ENCODE measurements at places on chromosomes 5 and 9.

DNA sequence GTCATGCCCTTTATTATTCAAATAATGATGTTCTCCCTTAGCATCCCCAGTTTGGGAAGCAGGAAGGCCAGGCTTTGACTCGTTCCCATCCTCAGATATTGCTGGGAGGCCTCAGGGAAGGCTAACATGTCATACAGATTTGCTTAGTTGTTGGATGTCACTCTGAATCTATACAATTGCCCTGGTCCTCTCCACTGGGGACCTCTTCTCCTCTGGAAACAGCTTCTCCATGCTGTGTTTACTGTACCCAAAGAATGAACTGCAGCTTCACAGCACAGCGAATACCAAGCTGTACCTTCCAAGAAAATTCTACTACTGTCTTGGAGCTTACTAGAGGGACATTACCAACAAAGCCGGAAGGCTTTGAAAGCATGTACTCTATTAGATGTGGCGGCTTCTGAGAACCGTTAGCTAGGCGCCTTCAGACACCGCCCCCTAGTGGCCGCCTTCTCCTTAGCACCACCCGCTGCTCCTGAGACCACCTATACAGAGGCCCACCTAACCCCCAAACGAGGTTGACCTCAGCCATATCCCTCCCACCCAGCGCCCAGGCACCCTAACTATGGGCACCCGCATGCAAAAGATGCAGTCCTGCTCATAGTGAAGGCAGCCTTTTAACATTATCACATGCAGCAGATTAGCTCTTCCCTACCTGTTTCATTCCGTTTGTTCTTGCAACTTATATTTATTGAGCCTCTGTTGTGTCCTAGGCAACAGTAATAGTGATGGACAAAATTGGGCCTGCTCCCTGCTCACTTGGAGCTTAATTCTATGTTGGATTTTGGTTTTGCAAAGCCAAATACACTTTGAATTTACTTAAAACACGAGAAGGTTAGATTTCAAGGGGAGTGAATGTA lies 34.9 kb upstream of the FOXI1 start:
- DNase-seq: peak; percentile 10

DNA sequence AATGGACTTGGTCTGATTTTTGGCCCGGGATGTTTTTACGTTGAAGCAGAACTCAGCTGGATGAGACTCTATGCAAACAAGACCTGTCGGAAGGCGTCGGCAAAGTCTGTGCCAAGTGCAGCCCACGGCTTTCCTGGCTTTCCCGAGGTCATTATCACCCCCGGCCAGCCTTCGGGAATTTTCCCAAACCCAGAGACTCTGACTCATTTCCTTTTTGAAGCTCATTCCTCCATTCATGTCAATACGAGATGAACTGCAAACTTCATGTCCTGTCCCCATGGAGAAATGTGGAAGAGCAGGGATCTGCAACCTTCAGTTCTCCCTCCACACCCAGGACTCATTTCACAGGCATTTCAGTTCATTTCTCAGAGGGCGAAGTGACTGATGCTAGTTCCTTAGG lies 95.3 kb downstream of the IRX2 start:
- no peak for DNase-seq

DNA sequence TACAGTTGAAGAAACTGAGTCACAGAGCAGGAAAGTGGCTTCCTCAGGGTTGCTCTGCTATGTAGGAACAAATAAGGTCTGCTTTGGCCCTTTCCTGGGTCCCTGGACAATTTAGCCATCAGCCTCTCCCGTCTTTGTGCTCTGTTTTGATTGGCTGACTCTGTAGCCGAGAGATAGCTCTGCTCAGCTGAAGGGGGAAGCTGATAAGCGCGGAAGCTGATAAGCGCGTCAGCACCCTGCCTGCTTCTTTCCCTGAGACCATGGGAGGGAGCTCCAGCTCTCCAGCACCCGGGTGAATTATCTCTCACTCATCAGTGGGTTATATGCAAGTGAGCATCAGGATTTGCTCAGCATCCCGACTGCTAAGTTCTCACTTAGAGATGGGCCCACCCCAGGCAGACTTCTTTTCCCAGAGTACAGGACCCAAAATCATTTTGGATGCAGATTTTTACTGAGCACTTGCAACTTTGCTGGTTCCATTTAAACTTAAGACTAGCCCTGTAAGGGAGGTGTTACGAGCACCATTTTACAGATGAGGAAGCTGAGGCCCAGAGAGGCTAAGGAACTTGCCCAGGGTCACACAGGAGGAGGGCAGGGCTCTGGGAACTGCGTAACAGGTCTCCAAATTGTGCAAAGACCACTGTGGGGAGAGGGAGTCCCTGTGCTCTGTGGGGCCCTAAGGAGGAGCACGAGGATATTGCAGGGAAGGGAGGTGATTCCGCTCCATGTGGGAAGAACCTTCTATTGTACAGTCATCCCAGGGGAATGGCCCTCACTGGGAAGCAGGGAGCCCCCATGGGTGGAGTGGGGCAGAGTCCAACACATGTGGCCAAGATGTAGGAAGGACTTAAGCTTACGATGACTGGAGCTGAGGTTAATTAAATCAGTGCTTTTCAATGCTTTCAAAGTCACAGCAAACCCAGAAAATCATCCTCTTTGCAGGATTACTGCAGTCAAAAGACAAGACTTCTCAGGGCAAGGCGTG lies 83.7 kb upstream of the ORM1 start:
- DNase-seq: no peak

DNA sequence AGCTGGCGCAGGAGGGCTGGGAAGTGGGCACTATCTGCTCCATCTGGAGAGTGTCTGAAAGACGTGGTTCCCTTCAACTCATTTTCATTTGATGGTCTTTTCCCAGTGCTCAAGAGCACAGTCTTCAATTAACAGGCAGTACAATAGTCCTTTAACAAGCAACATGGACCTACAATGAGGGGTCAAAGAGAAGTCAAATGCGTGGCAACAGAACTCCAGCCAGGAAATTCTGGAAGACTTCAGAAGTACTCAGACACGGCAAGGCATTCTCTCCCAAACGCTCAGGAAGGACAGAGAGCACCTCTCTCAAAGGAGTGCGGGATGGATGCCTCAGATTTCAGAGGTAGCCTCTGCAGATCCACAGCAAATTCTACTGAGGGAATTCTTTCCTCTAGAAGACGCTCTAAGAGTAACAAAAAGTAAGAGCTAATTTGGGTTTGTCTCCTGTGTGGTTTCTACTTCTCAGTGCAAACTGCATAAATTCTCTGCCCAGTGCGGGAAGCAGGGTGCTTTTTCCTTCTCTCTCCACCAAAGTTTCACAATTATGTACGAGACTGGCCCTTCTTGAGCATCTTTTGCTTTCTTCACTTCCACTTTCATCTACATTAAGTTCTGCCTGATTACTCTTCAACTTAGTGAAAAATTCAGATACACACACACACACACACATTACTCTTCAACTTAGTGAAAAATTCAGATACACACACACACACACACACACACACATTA lies 56.4 kb downstream of the LHFPL2 start:
- DNase-seq: no peak

- DNase-seq: peak; percentile 41
Observed at GRCh38 chr5:178069909-178070308, 43.4 kb upstream of the N4BP3 start.

DNA sequence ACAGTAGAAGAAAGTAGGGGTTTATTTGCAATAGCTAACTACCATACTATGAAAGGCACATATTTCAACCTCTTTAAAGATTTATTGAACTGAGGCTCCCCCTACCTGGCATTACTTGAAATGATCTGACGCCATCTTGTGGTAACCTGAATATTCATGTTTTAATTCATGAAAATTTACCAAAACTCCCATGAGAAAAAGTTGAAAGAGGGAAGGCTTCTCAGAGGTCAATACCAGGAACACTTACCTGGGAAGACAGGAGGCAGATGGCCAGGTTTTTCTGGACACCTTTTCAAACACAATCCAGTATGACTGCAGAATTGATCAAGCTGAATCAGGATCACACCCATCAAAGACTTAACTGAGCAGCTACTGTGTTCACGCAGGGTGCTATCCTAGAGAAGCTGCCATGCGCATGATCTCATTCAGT lies 9.4 kb downstream of the PRELID2 start:
- peak; percentile 3 for DNase-seq

DNA sequence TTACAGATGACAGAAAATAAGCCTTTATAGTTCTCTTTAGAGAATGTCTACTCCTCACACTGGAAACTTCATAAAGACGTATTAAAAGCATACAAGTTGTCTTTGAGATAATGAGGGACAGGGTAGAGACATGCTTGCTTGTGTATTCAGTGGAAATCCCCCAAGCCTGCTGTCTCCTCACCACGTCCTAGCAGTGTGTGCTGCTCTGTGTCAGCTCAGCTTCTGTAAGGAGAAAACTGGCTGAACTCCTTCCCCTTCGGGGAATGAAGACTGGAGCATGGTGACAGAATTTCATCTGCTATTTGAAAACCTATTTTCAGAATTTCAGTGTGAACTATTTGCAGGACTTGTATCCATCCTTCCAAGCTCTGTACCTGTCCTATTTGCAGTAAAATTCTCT lies 9.4 kb downstream of the OR2V2 start:
- DNase-seq: no peak

DNA sequence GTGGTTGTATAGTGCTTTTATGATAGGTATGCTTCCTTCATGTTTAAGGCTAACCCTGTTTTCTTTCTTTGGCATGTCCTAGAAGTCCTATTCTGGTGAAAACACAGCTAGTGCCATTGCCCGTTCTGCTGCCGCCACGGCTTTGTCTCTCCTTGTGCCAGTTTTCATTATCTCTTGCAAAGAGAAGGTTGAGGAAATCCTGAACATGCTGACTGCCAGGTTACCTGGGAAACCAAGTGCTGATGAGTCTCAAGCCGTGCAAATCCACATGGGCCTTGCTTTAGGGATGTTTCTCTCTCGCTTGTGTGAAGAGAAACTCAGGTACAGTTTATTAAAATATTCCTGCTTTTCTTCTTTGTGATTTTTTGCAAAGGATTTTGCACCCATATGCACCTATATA lies 102.2 kb downstream of the HACD4 start:
- DNase-seq: no peak

DNA sequence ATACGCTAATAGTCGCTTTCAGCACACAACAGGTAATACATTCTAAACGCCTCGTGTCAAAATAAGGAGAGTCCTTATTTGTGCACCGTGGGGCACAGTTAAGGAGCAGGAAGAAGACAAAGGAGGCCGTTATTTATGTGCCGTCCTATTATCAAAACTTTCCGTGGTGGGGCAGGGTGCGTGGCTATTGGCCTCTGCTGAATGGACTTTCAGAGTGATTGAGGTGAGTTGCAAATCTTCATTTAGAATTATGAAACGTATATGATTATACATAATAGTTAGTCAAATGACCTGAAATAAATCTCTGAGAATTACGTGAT lies 833 bp downstream of the C5orf24 start:
- peak; percentile 28 for DNase-seq

GRCh38 chr9:127030814-127031740 lies 91.4 kb downstream of the ANGPTL2 start:
- no peak for DNase-seq

GRCh38 chr9:137494104-137494544 lies 35.0 kb upstream of the NSMF start:
- no peak for DNase-seq

DNA sequence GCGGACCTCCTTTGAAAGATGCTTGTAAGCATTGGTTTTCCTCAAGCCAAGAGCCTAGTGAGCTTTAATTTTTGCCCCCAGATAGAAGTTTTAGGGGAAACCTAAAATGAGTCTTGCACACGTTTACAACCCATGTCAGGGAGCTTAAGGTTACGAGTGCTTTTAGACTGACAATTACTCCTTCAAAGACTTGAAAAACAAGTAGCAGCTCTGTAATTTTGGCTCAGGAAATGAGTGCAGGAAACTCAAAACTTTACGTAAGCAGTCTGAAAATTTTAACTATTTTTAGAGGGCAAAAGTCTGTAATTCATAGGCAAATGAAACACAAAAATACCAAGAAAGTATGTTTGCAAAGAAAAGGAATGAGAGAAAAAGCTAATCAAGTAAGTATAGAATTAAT lies 36.8 kb downstream of the UBE2QL1 start:
- DNase-seq: no peak

All from activated T-cell treated with anti-CD3 and anti-CD28 coated beads, Interleukin-2, amount 50 U/mL, for 72 hours (primary cell).